Hindlimb muscle (tissue), 1 donor: ENCODE measurements at places on chromosomes 1 and 21. TPM values are rescaled to one million over a fixed set of nuclear protein-coding genes. Genes with fewer than 3 reads are reported as not detected.

Gene CRP
- polyA plus RNA-seq = not detected

Gene TMEM59
- 133 TPM for polyA plus RNA-seq

DNA sequence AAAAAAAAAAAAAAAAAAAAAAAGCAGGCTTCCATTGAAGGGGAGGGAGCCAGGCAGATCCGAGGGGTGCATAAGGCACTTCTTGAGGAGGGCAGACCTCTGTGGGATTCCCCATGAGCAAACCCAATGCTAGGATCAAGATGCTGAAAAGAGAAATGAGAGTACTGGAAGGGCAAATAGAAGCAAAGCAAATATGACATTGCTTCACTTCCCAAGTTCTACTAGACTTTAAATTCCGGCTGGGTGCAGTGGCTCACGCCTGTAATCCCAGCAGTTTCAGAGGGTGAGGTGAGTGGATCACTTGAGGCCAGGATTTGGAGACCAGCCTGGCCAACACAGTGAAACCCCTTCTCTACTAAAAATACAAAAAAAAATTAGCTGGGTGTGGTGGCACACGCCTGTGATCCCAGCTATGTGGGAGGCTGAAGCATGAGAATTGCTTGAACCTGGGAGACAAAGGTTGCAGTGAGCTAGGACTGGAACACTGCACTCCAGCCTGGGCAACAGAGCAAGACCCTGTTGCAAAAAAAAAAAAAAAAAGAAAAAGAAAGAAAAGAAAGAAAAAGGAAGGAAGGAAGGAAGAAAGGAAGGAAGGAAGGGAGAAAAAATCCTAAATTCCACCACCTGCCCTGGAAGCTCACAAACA, 23.1 kb upstream of the PALMD start:
- no peak for DNase-seq

- DNase-seq = peak; percentile 26
Observed at GRCh38 chr1:67441183-67441582, 11.0 kb upstream of the SERBP1 start.

- DNase-seq = no peak
Observed at GRCh38 chr1:241817331-241817792, 30.6 kb upstream of the EXO1 start.

DNA sequence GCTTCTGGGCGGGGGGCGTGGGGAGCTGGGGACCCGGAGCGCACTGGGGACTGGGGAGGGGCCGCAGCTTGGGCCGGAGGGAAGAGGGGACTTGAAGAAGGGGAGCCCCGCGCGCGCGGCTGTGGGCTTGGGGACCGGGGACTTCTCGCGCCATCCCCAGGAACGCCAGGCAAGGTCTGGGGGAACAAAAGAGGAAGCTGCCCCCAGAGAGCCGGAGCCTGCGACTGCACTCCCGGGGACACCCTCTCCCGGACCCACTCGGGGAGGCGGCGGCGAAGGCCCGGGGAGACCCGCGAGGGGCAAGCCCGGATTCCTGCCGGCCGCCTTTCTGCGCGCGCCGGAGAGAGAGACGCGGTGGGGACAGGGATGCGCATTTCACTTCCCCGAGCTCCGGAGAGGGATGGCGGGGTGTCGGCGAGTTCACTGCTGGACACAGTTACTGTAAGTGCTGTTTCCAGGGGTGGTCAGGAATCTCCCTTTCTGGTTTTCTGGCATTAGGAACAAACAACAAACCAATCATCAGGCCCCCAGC, 732 bp downstream of the ABCG1 start:
- DNase-seq = no peak
